A549 treated with Mapracorat at 1 μM for 4 hours (cell line): ENCODE measurements at places on chromosomes 7 and 10. TPM values are rescaled to one million over a fixed set of nuclear protein-coding genes. Genes with fewer than 3 reads are reported as not detected.

FUOM gene
- total RNA-seq: 14.3 to 17.4 TPM (median 16.3 TPM) in 5 replicates

VSTM2A gene
- not detected in 5 replicates for total RNA-seq

DOCK4 gene
- 4.8 to 7.6 TPM (median 6.7 TPM) in 5 replicates for total RNA-seq

HYAL4 gene
- 0.08 TPM in 1 of 5 replicates, not detected in the others for total RNA-seq

TWNK gene
- total RNA-seq: 34.5 to 42.7 TPM (median 39.3 TPM) in 5 replicates

ZMIZ1 gene
- 34.9 to 45.9 TPM (median 43.5 TPM) in 5 replicates for total RNA-seq

MPP7 gene
- 0.06 to 0.29 TPM (median 0.23 TPM) in 5 replicates for total RNA-seq

PPP1R3C gene
- 22.1 to 28.4 TPM (median 23.7 TPM) in 5 replicates for total RNA-seq

UNCX gene
- total RNA-seq: 0.07 to 0.08 TPM in 2 of 5 replicates, not detected in the others

ACSL5 gene
- total RNA-seq: 0.13 to 0.27 TPM (median 0.19 TPM) in 5 replicates

GPR15LG gene
- not detected in 5 replicates for total RNA-seq

TWIST1 gene
- 1.5 to 4.4 TPM (median 3.9 TPM) in 5 replicates for total RNA-seq

CCDC7 gene
- total RNA-seq: 0.63 to 0.97 TPM (median 0.82 TPM) in 5 replicates
